ENCODE measurements at places on chromosomes 13 and 19.

DNA sequence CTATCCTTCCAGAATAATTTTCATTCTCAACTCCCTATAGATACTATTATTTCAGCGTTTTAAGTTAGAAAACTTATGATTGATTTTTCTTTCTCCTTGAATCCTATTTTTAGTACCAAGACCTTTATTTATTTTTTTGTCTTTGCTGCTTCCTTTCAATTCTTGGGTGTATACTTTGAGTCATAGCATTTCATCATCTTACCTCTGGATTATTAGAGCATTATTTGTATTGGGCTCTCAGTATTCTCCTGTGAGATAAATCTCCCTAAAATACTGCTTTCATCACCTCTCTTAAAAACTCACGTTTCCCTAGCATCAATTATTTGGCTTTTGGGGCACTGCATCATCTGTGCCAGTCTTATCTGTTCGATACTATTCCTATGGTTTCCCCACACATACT, 222.8 kb downstream of the POSTN start:
- DNase-seq = no peak

GRCh38 chr19:54530866-54531265, 28.2 kb downstream of the LAIR2 start:
- DNase-seq = no peak

- DNase-seq = no peak
These were observed 28.8 kb downstream of the ACTN4 start for GRCh38 chr19:38676023-38676877.

DNA sequence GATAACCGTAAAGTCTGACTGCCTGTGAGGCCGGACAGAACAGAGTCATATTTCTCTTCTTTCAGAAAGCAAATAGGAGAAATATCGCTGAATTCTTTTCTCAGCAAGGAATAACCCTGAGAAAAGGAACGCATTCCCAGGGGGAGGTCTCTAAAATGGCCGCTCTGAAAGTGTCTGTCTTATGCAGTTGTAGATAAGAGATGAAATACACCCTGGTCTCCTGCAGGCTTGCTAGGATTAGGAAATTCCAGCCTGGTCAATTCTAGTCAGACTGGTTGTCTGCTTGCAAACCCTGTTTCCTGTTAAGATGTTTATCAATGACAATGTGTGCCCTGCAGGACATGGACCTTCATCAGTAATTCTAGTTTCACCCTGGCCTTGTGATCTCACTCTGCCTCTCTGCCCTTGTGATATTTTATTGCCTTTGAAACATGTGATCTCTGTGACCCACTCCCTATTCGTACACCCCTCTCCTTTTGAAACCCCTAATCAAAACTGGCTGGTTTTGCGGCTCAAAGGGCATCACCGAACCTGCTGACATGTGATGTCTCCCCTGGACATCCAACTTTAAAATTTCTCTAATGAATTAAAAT, 934.8 kb upstream of the SPRY2 start:
- DNase-seq = no peak

DNA sequence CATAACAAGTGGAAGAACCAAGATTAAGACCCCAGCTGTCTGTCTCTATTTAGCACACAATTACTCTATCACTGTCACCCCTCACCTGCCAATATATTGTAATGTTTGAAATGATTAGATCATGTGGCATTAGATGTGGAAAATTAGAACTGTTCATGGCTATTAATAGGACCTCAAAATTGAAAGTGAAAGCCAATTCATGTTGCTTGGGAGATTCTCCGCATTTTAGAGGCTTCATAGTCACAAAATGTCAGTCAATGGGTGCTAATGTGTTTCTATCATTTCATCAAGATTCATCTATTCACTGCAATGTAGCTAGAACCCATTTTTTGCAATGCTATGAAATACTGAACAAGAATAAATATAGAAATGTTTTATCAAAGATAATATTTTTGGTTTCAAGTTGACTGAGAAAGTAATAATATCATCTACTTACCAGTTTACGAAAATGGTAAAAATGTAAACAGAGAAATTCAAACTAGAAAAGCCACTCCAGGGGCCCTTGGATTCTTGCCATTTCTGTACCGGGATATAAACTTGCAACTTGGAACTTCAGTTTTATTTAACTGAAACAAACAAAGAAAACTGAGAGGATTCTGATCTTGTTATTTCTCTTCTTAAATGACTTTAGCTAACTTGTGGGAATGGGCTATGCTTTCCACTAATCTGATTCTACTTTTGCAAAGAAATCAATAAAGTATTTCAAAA, 388.6 kb downstream of the DCT start:
- DNase-seq = no peak

- no peak for DNase-seq
These were observed 16.1 kb upstream of the ZNF274 start for GRCh38 chr19:58166708-58167280.

DNA sequence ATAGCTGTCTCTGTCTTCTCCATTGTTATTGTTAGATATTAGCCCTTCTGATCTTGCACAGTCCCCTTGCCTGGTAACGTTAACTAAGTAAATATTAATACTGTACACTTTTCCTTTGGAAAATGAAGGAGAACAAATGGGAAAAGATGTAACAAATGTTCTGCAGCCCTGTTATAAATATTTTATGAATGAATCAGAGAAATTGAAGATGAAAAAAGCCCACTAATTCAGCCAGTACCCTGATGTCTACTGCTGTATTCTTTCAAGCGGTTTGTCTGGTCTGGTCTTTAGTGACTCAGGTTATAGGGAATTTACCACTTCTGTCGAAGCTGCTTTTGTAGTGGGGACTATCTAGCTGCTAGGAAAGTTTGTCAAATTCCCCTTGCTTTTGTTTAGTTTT, 121.0 kb downstream of the COG6 start:
- DNase-seq = no peak

GRCh38 chr19:15426485-15427349, 7.9 kb upstream of the AKAP8L start:
- DNase-seq = no peak

- no peak for DNase-seq
These were observed 573 bp upstream of the ERCC5 start for GRCh38 chr13:102845289-102845629.

DNA sequence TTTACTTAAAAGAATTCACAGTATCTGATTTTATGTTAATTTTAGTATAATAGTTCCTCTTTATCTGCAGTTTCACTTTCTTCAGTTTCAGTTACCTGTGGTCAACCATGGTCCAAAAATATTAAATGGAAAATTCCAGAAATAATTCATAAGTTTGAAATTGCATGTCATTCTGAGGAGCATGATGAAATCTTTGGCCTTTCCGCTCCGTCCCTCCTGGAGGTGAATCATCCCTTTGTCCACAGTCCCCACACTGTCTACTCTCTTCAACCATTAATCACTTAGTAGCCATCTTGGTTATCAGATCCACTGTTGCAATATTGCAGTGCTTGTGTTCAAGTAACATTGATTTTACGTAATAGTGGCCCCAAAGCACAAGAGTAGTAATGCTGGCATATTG, 26.9 kb downstream of the SLITRK6 start:
- DNase-seq = no peak

DNA sequence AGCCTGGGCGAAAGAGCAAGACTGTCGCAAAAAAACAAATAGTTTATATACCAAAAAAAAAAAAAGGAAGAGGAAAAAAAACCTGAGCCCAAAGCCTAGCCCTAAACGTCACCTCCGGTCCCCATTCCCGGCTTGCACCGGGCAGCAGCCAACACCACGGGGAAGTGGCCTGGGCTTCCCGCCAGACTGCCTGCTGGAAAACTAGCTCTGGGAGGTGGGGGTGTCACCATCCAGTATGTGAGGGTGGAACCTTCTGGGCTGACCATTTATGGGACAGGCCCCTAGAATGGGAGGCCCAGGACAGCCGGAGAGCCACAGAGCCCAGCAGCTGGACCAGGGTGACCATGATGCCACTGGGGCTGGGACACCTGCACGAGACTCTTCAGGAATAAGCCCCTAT, 37.3 kb downstream of the IL12RB1 start:
- DNase-seq = no peak

GRCh38 chr13:44278166-44278565, 95.5 kb upstream of the SERP2 start:
- DNase-seq = no peak

- peak; percentile 24 for DNase-seq
These were observed 57.3 kb downstream of the CEBPG start for GRCh38 chr19:33430674-33431277.

- DNase-seq = no peak
These were observed 12.0 kb downstream of the TSHZ3 start for GRCh38 chr19:31337008-31337914.

GRCh38 chr13:75938811-75939560, 302.9 kb downstream of the LMO7 start:
- no peak for DNase-seq

DNA sequence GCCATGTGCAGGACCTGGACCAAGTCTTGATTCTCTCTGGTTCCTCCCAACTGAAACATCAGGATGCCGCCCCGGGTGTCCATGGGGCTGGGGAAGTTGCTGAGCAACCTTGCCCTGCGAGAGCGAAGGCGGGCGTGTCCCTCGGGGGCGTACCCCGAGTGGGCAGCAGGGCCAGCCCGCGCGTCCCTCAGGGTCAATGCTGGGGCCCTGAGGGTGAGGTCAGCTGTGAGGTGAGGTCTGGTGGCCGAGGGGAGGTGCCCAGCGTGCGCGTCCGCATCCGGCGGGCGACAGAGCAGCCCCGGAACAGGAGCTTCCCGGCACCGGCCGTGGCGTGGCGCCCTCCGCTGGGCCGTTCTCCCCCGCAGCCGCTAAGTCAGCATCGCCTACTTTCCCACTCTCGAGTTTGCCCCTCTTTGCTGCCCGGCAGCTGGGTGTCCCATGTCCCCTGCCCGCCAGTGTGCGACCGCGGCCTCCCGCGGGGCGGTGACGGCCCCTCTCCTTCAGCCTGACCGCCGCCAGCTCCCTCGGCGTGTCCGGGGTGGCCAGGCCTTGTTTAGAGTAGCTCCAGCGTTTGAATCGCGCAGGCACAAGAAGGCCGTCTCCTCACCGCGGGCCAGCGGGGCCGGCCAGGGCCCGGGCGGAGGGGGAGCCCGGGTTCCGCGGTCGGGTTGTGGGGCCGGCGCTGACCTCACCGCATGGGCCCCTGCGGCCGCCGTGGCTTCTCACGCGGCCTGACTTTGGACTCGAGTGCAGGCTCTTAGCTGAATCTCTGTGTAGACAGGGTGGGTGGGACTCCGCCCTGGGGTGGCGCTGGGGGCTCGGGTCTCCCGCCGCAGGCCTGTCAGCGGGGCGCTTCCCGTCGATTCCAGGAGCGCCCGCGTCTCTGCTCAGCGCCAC, 33.0 kb downstream of the GJA3 start:
- DNase-seq = no peak

DNA sequence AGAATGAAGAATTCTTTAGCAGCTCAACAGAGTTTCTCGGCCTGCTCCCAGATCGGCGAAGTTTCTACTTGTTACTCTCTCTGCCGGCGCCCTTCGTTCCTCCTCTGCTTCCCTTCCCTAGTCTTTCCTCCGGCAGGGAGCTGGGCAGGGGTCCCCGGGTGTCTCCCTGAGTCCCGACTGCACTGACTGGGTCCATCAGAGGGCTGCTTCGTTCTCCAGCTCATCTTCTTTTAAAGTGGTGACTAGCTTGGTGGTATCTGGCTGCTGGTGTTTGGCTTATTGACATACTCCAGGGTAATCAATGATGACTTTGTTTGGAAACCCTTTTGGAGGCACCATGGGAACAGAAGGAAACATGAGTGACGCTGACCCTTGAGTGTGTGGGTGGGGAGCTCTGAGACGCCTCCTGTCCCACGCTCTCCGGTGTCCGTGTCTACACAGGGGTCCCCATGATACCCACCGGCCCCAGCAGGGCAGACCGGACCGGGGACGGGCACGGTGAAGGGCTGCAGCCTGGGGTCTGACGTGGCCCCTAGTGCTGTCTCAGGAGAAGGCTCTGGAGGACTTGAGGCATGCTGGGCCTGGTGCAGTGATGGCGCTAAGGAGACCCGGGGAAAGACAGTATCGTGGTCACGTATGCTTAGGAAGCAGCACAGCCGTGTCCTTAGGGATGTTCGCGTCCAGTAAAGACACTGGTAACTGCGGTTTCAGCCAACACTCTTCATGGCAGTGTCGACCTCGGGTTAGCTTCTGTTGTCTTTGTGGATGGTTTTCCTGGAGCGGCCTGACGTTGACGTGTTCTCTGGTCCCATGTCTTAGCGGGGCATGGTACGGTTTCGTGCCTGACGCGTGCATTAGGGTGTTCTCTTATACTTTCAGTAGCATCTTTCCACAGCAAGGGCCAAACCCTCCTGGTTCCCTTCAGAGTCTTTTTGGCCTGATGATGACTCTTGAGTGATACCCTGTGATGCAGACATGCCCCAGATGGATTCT, 23.8 kb downstream of the NAXD start:
- no peak for DNase-seq

DNA sequence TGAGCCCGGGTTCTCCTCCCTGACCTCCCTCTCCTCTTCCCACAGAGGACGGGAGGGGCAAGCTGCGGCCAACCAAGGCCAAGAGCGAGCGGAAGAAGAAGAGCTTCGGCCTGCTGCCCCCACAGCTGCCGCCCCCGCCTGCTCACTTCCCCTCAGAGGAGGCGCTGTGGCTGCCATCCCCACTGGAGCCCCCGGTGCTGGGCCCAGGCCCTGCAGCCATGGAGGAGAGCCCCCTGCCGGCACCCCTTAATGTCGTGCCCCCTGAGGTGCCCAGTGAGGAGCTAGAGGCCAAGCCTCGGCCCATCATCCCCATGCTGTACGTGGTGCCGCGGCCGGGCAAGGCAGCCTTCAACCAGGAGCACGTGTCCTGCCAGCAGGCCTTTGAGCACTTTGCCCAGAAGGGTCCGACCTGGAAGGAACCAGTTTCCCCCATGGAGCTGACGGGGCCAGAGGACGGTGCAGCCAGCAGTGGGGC, 162.2 kb downstream of the KDM4B start:
- DNase-seq = no peak

DNA sequence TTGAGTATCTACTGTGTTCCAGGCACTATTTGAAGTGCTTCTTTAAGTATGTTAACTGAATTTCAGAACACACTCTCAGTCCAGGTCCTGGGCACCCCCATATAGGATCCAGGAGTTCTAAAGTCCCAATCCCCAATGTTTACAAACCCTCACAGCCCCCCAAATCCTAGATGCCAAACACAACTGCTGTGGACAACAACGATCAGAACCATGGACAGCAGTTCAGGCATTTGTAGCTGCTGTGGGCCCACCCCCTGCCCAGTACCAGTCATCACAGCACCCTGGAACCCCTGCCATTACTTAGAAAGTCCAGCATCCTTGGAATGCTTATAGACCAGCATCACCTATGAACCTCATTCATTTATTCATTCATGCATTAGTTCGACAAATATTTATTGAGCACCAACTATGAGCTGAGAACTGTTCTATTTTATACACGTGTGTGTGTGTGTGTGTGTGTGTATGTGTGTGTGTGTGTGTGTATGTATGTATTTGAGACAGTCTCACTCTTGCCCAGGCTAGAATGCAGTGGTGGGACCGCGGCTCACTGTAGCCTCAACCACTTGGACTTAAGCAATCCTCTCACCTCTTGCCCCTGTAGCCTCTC, 19.3 kb upstream of the SDHAF1 start:
- DNase-seq = no peak

- DNase-seq = no peak
These were observed 548 bp upstream of the P2RY11 start for GRCh38 chr19:10110972-10111317.

GRCh38 chr13:80037505-80037888, 303.4 kb downstream of the SPRY2 start:
- no peak for DNase-seq

GRCh38 chr13:51303882-51304281, 35.6 kb upstream of the SERPINE3 start:
- DNase-seq = no peak

All from stimulated activated CD4-positive, alpha-beta T cell treated with anti-CD3 and anti-CD28 coated beads, Interleukin-12 subunit alpha, Interleukin-12 subunit beta, amount 100 ng/mL, for 24 hours (primary cell).